Activated CD4-positive, alpha-beta T cell treated with anti-CD3 and anti-CD28 coated beads for 48 hours (primary cell): ENCODE measurements at places on chromosomes 1 and 21.

DNA sequence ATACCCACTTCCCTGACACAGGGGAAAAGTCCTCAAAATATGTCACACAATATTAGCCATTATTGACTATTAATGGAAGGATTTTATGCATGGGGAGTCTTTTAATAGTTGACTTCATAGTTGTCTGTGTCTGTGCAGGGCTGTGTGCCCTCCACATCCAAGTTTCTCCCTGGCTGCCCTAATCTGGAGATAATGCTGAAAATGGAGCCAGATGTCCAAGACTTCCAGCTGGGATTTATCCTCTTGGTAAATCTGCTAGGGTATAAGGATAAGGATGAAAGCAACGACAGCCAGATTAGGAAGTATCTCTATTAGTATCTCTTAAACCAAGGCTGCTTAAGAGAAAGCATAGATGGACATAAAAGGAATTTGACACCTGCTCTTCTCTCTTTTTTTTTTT, 42.1 kb downstream of the CDK18 start:
- DNase-seq = no peak

DNA sequence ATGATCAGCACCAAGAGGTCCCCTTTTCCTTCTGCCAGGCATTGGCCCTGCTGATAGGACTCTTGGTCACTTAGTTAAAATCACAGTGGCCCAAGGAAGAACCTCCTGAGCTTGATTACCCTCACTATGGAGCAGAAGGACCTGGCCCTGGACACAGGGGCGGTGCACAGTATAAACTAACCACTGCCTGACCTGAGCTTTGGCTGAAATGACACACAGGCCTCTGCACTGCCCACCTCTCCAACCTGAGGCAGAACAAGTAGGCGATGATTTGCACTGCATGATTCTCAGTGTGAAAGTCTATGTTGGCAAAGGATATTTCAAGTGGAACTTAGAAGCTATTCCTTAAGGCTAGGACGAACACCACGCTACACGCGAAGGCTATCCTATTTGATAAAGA, 48.5 kb downstream of the CAPN2 start:
- DNase-seq = no peak

- no peak for DNase-seq
These were observed 5.2 kb downstream of the INKA2 start for GRCh38 chr1:111733992-111734341.

GRCh38 chr1:111197598-111198284, 2.7 kb downstream of the DENND2D start:
- DNase-seq = peak; percentile 78

DNA sequence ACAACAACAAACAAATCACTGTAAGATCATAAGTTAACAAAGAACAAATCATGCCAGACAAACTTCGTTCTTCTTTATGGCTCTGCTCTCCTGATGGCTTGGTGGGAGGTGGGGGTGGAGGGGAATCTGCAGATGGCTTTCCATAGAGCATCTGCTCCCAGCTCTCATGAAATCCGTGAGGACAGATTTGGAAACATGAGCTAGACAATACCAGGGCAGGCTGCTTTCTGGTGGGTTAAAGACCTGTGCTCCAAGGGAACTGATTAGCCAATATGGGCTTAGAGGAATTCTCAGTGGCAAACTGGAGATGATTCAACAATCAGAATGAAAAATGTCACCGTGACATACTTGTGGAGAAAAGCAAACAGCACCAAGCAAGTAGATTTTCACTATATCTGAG, 69.4 kb upstream of the TLR5 start:
- no peak for DNase-seq

DNA sequence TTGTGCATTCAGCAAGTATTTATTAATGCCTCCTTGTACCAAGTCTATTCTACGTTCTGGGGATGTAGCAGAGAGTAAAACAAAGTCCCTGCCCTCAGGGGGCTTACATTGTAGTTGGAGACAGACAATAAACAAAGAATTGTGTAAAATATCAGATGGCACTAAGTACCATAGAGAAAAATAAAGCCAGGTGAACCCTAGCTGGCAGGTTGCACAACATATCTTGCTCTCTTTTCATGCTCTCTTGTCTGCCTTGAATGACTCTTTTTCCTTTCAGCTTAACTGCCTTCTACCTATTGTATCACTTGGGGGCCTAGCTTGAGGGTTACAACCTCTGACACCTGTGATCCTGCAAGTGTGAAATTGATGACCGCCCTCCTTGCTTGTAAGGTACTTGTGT, 20.7 kb upstream of the FASLG start:
- peak; percentile 30 for DNase-seq

GRCh38 chr1:218494449-218494852, 149.3 kb downstream of the TGFB2 start:
- DNase-seq = no peak

GRCh38 chr1:32538887-32539583, at the start of gene ZBTB8A:
Gene ZBTB8A (plus strand): TSS chr1:32539427. CDS start chr1:32592932, 53,505 bp downstream.
- peak; percentile 41 for DNase-seq

DNA sequence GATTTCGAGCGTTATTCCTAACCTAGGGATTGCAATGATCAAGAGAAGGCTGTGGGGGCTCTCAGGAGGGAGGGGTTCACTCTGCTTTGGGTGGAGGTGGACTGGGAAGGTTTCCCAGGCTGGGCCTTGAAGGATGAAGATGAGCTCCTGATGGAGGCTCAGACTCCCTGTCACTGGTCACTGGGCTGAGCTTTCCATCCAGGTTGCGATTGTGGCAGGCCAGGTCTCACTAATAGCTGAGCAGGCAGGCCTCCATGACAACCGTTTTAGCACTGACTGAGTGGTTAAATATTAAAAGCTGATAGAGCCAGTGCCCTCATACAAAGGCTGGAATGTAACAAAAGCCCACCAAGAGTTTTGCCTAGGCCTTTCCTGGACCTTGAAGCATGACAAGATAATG, 36.2 kb upstream of the EFCAB14 start:
- no peak for DNase-seq

GRCh38 chr1:153750026-153750995, 22.5 kb downstream of the INTS3 start:
- DNase-seq = no peak

- no peak for DNase-seq
These were observed 78.4 kb upstream of the SLC45A1 start for GRCh38 chr1:8239306-8240023.

DNA sequence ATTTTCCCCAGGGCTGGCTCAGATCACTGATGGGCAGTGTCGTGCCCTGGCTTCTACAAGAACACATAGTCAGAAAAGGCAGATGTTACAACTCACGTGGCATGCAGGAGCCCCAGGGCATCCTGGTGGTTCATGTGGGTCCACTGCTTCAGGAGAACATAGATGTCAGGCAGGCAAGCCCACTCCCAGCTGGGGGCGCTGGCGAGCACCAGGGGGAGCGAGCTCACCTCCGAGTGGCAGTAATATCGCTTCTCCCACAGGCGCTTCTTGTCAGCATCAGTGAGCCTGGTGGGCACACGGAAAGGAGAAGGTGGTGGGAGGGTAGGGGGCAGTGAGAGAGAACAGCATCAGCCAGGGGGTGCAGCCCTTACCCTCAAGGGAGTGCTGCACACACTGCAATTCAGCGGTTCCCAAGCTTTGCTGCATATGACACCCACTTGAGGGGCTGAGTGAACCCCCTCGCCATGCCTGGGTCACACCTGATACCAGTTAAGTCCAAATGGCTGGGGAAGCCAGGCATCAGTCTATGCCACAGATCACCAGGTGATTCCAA, 34.3 kb upstream of the PPP1R15B start:
- peak; percentile 81 for DNase-seq

DNA sequence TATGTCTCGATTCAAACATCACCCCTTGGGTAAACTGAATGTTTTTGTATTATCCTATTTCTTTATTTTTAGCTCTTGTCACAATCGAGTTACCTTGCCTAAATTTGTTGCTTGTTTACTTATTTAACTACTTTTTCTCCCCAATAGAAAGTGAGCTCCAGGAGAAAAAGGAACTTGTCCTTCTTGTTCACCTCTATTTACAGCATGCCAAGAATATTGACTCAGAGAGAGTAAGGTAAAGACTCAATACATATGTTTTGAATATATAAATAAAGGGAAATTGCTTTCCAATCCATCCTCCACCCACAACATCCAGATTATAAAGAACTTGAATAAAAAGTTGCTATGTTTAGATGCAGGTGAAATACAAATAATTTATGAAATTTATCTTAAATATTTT, 107.3 kb upstream of the PDC start:
- DNase-seq = no peak

DNA sequence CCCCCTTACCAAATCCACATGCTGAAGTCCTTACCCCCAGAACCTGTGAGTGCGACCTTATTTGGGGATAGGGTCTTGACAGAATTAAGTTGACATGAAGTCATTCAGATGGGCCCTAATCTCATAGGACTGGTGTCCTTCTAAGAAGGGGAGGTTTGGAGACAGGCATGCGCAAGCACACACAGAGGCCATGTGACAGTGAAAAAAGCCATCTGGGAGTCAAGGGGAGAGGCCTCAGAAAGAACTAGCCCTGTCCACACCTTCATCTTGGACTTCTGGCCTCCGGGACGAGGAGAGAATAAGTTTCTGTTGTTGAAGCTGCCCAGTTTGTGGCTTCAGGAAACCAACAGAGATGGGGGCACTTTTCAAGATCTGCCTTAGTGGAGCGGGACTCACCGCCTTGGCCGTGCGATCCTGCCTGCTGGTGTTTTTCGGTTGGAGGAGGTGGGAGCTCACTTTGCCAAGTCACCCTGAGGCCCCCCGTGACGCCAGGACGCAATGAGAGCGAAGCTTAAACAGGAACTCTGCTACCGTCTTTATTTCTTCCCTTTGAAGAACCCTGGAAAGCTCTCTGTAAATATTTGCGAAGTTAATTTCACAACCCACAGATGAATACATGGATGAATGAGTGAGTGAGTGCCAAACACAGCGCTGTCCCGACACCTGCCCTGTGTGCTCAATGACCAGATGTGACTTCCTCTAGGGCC, 42.5 kb upstream of the C1orf174 start:
- DNase-seq = no peak

GRCh38 chr1:99849744-99850458, at the start of gene AGL:
Gene AGL (plus strand): TSS chr1:99850361. CDS start chr1:99851043, 682 bp downstream.
- peak; percentile 91 for DNase-seq

- DNase-seq = no peak
These were observed 8.6 kb downstream of the ITGB2 start for GRCh38 chr21:44912158-44912473.

GRCh38 chr1:101769520-101769919, 227.2 kb downstream of the OLFM3 start:
- no peak for DNase-seq

- DNase-seq = no peak
These were observed 9.2 kb downstream of the PHLDA3 start for GRCh38 chr1:201459775-201460174.
